Astrocyte (in vitro differentiated cells and primary cell): ENCODE measurements at places on chromosomes 13 and 19. TPM values are rescaled to one million over a fixed set of nuclear protein-coding genes. Genes with fewer than 3 reads are reported as not detected.
A peak's percentile ranks its signal among the peaks of the same experiment; 100 is the strongest.

DNA sequence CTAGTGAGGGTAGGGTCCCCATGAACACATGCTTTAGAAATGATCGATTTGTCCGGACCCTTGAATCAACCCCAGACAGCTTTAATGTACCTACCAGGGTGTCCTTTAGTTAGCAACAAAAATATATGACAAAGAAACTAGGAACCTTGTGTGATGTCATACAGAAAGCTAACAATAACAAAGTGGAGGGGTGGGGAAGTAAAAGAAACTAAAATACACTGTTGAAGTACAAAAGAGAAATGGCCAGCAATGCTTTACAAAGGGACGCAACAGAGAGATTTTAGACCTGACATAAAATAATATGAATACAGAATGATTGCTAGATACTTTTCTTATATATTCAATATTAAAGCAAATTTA, 40.0 kb downstream of the DZIP1 start:
- no peaks in the 10 kb centered on the region for H3K27me3 ChIP-seq
- peaks cover 35% of the 10 kb centered on the region for H3K36me3 ChIP-seq
- peak overlapping the region; percentile 90 for H3K27ac ChIP-seq
- DNase-seq, result peak; percentile 45
- peaks cover 21% of the 10 kb centered on the region for H3K4me1 ChIP-seq

The CASP14 gene
- not detected in 2 replicates for total RNA-seq

The SIGLEC12 gene
- total RNA-seq, result not detected in 2 replicates

GRCh38 chr13:96817336-96817941, 176.8 kb downstream of the OXGR1 start:
- H3K4me3 ChIP-seq, result no peak overlapping the region
- DNase-seq, result no peak
- H3K27ac ChIP-seq, result no peak overlapping the region
- H3K36me3 ChIP-seq, result no peaks in the 10 kb centered on the region
- no peaks in the 10 kb centered on the region for H3K27me3 ChIP-seq

The ZNF222 gene
- 4.0 and 5.5 TPM in 2 replicates for total RNA-seq

DNA sequence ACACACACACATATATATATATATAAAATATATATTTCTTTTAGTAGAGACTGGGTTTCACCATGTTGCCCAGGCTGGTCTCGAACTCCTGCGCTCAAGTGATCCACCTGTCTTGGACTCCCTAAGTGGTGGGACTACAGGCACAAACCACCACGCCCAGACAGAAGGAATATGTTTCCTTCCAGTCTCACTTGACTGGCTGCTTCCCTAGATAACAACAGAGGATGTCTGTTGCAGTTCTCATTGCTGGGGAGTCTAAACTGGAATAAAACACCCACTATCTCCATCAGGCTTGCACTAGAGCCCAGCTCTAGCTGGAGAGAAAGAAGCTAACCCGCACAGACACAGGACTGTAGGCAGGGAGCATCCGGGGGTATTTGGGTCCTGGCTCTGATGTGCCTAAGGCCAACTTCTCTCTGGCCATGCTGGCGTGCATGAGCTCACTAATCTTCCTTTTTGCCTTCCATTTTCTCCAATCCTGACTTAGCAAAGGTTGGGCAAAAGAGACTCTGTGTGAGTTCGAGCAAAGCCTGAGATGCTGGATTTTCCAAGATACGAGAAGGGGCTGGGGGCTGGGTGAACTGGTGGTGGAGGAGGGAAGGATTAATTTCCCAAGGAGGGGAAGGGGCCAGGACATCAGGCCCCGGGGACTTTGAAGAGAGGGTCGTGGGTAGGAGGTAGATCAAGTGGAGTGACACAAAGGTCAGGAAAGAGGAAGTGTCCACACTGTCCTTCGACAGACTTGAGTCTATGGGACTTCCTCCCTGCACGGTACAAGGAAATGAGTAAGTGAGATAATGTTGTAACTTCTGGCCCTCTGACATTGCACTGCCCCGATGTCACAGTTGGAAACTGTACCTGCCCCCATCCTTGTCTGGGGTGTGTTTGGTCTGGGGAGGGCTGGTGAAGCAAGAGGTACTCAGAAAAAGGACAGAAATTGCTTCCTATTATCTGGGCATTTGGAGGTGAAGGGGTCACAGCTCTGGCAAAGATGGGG, 22.5 kb upstream of the ALOX5AP start:
- H3K36me3 ChIP-seq, result no peaks in the 10 kb centered on the region
- no peak overlapping the region for H3K4me3 ChIP-seq
- H3K4me1 ChIP-seq, result peaks cover 6% of the 10 kb centered on the region

- H3K27me3 ChIP-seq, result no peaks in the 10 kb centered on the region
- H3K4me1 ChIP-seq, result peaks cover 26% of the 10 kb centered on the region
- H3K4me3 ChIP-seq, result no peak overlapping the region
- DNase-seq, result peak; percentile 88
These were observed 402.7 kb downstream of the IRS2 start for GRCh38 chr13:109383683-109384082.

DNA sequence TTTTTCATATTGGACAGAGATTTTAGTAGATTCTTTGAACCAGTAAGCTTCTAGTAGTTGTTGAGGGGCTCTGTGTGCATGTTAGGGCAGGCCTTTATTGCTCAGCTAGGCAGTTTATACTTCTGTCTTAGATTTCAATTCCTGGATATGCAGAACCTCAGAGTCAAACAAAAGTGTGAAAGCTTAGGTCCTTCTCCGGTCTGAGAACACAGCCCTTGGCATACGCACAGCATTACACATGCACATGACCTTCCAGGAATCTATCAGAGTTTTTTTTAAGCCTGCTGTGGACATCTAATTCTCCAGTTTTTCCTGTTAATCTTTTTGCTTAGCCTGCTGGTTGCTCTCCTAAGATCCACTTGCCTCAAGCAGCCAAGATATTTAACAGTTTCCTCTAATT, 77.9 kb upstream of the KL start:
- no peaks in the 10 kb centered on the region for H3K27me3 ChIP-seq
- H3K4me3 ChIP-seq, result no peak overlapping the region
- no peaks in the 10 kb centered on the region for H3K4me1 ChIP-seq

DNA sequence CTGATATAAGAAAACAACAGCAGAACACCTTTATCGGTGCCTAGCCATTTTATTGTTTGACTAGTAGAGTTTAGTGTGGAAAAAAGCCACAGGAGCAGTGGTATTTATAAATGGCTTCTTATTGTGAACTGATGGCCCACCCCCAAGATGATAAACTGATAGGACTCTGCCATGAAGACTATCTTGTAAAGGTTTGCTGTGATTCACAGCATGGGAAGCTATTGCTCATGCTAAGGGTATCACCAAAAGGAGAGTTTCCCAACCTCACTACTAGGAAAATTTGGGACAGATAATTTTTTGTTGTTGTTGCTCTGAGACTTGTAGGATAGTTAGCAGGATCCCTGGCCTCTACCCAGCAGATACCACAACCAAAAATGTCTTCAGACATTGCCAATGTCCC, 12.0 kb upstream of the SLC7A1 start:
- DNase-seq, result no peak
- no peak overlapping the region for H3K4me3 ChIP-seq
- H3K27me3 ChIP-seq, result peaks cover 5% of the 10 kb centered on the region
- H3K27ac ChIP-seq, result no peak overlapping the region
- H3K4me1 ChIP-seq, result no peaks in the 10 kb centered on the region
- H3K36me3 ChIP-seq, result no peaks in the 10 kb centered on the region

DNA sequence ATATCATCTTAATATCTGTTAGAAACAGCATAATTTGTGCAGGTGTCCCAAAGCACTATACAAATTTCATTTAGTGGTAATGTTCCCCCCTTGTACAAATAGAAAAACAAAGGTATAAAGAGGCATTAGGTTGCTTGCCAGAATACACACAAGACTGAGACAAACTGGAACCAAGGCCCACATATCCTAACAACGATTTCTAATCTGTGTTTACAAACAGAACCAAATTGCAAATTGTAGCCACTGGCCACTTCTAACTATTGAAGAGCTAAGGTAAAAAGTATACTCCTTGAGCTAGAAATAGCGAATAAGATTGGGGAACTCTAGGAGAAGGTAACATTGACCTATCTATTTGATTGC, 526.1 kb downstream of the KLF12 start:
- H3K4me3 ChIP-seq, result no peak overlapping the region
- H3K4me1 ChIP-seq, result no peaks in the 10 kb centered on the region
- no peak overlapping the region for H3K27ac ChIP-seq

- H3K27me3 ChIP-seq, result no peaks in the 10 kb centered on the region
- DNase-seq, result no peak
- no peaks in the 10 kb centered on the region for H3K36me3 ChIP-seq
- no peak overlapping the region for H3K27ac ChIP-seq
- peaks cover 21% of the 10 kb centered on the region for H3K4me1 ChIP-seq
These were observed 1197.5 kb downstream of the EFNB2 start for GRCh38 chr13:105338006-105338405.

- H3K4me1 ChIP-seq, result no peaks in the 10 kb centered on the region
- H3K4me3 ChIP-seq, result no peak overlapping the region
- DNase-seq, result no peak
- H3K27me3 ChIP-seq, result no peaks in the 10 kb centered on the region
- H3K36me3 ChIP-seq, result no peaks in the 10 kb centered on the region
- no peak overlapping the region for H3K27ac ChIP-seq
These were observed 1169.0 kb downstream of the DIAPH3 start for GRCh38 chr13:58994777-58995176.

GRCh38 chr13:80718970-80719369, 378.0 kb upstream of the SPRY2 start:
- H3K27me3 ChIP-seq, result no peaks in the 10 kb centered on the region
- no peaks in the 10 kb centered on the region for H3K4me1 ChIP-seq
- no peak overlapping the region for H3K4me3 ChIP-seq
- H3K27ac ChIP-seq, result no peak overlapping the region
- DNase-seq, result no peak
- no peaks in the 10 kb centered on the region for H3K36me3 ChIP-seq

- no peaks in the 10 kb centered on the region for H3K36me3 ChIP-seq
- peaks cover 26% of the 10 kb centered on the region for H3K4me1 ChIP-seq
- no peaks in the 10 kb centered on the region for H3K27me3 ChIP-seq
These were observed 61.9 kb downstream of the KDM4B start for GRCh38 chr19:5030822-5031221.

GRCh38 chr13:73714522-73714921, 419.7 kb downstream of the KLF12 start:
- H3K4me3 ChIP-seq, result no peak overlapping the region
- H3K27ac ChIP-seq, result no peak overlapping the region
- H3K36me3 ChIP-seq, result peaks cover 20% of the 10 kb centered on the region

DNA sequence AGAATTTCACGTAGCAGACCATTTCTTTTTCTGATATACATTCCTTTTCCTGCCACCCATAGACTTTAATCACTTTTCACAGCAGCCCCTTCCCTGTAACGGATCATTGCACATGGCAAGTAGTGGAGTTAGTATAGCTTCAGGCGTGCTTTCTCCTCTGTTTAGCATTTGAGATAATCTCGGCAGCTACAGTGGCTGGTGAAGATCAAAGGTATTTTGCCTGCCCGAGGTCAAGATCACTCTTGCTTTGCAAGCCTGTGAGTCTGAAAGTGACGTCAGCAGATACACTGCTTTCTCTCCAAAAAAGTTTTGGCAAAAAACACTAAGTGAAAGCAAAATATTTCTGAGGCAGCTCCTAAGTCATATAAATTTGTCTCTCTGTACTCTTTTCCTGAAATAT, 260.0 kb downstream of the NDFIP2 start:
- H3K4me1 ChIP-seq, result no peaks in the 10 kb centered on the region
- no peak overlapping the region for H3K4me3 ChIP-seq
- H3K27ac ChIP-seq, result no peak overlapping the region
- H3K36me3 ChIP-seq, result no peaks in the 10 kb centered on the region

DNA sequence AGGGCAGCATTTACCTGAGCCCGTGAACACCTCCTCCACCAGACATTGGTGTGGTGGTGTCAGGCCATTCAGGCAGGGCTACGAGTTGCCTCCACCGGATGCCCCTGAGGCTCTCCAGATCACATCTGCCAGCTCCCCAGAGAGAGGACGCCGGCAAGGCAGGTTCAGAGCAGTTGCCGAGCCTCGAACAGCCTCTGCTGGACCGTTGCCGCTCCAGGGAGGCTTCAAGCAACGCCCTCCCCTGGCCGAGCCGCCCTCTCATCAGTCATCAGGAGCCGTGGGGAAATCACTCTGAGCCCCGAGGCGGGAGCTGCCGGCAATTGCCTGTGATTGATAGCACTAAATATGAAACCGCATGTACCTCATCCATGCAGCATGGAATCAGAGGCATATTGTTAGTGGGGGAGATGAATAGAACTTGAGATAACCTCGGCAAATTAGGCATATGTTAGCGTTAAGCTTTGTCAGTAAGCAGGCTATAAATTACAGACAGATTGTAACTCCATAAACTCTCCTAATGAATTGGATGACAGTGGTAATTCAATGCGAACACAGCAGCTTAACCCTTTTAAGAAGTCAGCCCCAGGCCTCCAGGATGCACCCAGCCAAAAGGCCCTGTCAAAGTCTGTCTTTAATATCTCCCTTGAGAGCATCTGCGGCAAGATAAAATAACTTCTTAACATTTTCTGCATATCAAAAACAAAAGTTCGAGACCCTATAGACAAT, 29.8 kb upstream of the SPACA7 start:
- no peak overlapping the region for H3K27ac ChIP-seq
- no peak overlapping the region for H3K4me3 ChIP-seq
- DNase-seq, result no peak
- H3K4me1 ChIP-seq, result no peaks in the 10 kb centered on the region
- no peaks in the 10 kb centered on the region for H3K27me3 ChIP-seq

DNA sequence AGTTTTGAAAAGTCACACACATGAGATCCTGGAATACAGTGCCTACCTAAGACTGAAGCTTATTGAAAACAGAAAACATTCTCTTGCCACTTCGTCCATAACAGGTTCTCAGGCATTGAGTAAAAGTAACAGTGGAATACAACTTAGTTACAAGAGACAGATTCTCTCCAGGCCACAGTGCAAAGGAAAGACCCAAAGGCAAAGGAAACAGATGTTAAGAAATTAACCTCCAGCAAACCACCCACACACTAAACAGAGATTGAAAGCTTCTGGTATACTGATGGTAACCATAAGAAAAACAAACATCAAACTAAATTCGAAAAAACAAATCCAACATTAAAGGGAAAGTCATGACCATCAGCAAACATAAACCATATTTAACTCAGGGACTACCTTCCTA, 914.7 kb downstream of the SLITRK5 start:
- no peak overlapping the region for H3K27ac ChIP-seq
- DNase-seq, result no peak
- H3K27me3 ChIP-seq, result no peaks in the 10 kb centered on the region
- no peak overlapping the region for H3K4me3 ChIP-seq
- H3K4me1 ChIP-seq, result no peaks in the 10 kb centered on the region
- no peaks in the 10 kb centered on the region for H3K36me3 ChIP-seq

- H3K36me3 ChIP-seq, result no peaks in the 10 kb centered on the region
- DNase-seq, result no peak
- H3K27ac ChIP-seq, result no peak overlapping the region
- H3K4me1 ChIP-seq, result no peaks in the 10 kb centered on the region
- no peaks in the 10 kb centered on the region for H3K27me3 ChIP-seq
These were observed 121.4 kb downstream of the MIPEP start for GRCh38 chr13:23767838-23768237.

The ERICH6B gene
- not detected in 2 replicates for total RNA-seq

DNA sequence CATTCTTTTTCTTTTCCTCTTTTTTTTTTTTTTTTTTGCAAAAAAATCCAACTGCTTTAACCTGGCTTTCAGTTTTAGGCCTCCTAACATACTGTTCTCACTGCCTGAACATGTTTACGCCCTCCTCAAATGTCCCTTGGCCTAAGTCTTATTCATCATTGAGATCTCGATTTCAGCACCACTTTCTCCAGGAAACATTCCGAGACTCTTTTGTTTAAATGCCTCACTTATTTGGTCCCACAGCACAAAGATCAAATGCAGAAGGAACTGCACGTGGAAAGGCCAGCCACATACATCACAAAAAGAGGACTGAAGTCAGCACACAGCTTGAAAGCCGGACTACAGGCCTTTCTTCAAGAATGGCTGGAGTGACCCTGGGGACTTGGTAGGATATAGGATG, 79.2 kb upstream of the POMP start:
- H3K4me1 ChIP-seq, result peaks cover 5% of the 10 kb centered on the region
- H3K4me3 ChIP-seq, result no peak overlapping the region
- no peaks in the 10 kb centered on the region for H3K36me3 ChIP-seq
- no peaks in the 10 kb centered on the region for H3K27me3 ChIP-seq

The KLK10 gene
- total RNA-seq, result 0.19 and 0.30 TPM in 2 replicates

The HSPH1 gene
- total RNA-seq, result 138 and 145 TPM in 2 replicates
